ENCODE measurements at places on chromosomes 6 and 20. TPM values are rescaled to one million over a fixed set of nuclear protein-coding genes. Genes with fewer than 3 reads are reported as not detected.
A peak's percentile ranks its signal among the peaks of the same experiment; 100 is the strongest.

DNA sequence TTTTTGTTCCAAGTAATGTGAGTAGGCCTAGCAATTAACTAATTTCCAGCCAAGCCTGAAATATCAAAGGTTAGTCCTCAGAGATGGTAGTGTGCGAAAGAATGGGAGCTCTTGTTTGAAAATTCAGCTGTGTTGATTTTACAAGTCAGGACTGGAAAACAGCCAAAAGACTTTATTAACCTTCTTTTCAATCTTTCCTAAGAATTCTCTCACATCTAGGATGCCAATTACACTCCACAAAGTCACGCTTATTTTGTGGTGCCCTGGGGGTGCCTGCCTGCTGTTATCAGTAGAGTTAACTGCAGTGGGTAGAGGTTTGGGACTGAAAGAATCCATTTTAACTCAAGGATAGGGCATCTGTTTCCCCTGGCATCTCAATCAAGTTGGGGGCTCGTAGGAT is 30.7 kb upstream of the MAP3K4 start:
- DNase-seq = no peak
- peak overlapping the region; percentile 78 for H3K27ac ChIP-seq
- H3K4me1 ChIP-seq = peaks cover 9% of the 10 kb centered on the region
- peaks cover 3% of the 10 kb centered on the region for H3K27me3 ChIP-seq

GRCh38 chr20:1946762-1947534 is 46.9 kb downstream of the PDYN start:
- H3K27ac ChIP-seq = peak overlapping the region; percentile 37
- H3K4me3 ChIP-seq = no peak overlapping the region
- H3K27me3 ChIP-seq = peaks cover 8% of the 10 kb centered on the region
- peaks cover 28% of the 10 kb centered on the region for H3K4me1 ChIP-seq
- no peaks in the 10 kb centered on the region for H3K36me3 ChIP-seq

DNA sequence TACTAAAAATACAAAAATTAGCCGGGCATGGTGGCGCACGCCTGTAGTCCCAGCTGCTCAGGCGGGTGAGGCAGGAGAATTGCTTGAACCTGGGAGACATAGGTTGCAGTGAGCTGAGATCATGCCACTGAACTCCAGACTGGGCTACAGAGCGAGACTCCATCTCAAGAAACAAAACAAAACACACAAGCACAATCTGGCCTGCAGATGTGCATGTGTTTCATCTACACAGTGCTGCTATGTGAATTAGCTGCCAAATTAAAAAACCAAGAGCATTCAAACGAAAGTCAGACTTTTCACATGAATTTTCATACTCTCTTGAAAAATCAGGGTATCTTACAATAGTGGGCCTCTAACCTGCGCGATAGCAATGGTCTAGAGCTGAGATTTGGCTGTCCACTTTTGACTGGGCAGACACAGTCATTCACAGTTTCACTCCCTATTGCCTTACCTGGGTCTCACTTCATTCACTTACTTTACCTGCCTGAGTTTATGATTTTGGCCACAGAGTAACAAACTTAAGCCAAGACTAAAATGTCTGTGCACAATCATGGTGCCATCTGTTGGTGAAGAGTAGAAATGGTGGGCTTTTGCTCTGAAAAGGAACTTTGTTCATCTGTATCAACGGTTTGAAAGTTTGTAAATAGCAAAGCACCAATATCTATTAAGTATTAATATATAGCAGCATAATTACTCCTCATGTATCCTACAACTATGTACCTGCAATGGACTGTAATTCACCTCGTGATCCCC is 138.5 kb upstream of the UST start:
- no peaks in the 10 kb centered on the region for H3K27me3 ChIP-seq
- DNase-seq = no peak
- no peak overlapping the region for H3K4me3 ChIP-seq
- H3K4me1 ChIP-seq = no peaks in the 10 kb centered on the region
- H3K27ac ChIP-seq = no peak overlapping the region

Gene SPATA25
- polyA plus RNA-seq = 5.6 TPM

GRCh38 chr6:136114661-136115060 is 135.4 kb downstream of the MTFR2 start:
- no peaks in the 10 kb centered on the region for H3K27me3 ChIP-seq
- DNase-seq = no peak
- no peak overlapping the region for H3K4me3 ChIP-seq
- no peaks in the 10 kb centered on the region for H3K36me3 ChIP-seq
- no peak overlapping the region for H3K27ac ChIP-seq
- peaks cover 5% of the 10 kb centered on the region for H3K4me1 ChIP-seq

DNA sequence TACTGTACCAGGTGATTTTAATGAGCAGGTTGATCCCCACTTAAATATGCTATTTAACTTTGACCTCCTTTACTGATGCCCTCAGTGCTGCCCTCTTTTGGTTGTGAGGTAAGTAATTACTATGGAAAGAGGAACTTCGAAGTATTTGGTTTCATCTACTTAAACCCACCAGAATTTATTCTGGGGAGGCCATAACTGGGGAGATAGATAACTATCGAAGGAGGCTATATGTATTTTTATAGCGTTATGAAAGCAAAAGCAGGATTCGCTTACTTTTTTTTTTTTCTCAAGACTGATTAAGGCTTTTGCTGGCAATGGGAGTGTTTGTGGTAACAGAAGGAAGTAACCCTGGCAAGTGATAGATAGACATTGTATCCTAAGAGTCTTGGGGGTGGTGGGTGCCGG is 168.9 kb upstream of the CENPW start:
- no peaks in the 10 kb centered on the region for H3K4me1 ChIP-seq
- DNase-seq = no peak
- H3K4me3 ChIP-seq = no peak overlapping the region
- no peak overlapping the region for H3K27ac ChIP-seq

DNA sequence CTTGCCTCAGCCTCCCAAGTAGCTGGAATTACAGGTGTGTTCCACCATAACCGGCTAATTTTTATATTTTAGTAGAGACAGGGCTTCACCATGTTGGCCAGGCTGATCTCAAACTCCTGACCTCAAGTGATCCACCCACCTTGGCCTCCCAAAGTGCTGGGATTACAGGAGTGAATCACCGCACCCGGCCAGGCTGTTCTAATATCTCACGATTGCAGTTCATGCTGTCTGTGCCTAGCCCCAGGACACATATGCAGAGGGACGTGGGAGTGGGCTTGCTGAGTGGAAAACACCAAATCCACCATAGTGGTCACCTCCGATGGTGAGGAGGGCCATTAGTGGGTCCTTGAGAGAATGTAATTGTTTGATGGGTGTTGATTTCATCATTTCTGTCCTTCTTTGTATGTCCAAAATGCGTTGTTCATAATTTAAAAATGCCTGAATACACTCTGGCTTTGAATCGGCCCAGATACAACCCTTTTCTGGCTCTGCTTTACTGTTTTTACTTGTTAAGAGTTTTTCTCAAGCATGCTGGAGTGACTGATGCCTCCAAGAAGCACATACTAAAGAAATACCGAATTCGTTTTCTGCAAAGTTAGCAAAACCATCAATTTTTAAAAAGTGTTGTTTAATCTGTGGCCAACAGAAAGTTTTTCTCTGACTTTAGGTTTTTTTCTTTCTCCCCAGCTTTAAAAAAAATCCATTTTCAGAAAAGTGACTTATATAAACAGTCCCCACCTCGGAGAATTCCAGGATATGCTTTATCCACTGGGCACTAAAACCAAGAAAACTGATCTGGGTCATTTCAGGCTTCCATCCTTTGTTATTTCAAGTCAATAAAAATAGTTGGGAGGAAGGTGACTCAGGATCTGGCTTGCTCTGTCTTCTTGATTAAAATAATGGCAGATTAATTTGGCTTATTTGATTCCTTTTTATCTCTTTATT is 18.8 kb upstream of the RALGAPA2 start:
- no peaks in the 10 kb centered on the region for H3K4me1 ChIP-seq
- H3K27ac ChIP-seq = no peak overlapping the region
- no peaks in the 10 kb centered on the region for H3K27me3 ChIP-seq
- no peaks in the 10 kb centered on the region for H3K36me3 ChIP-seq
- H3K4me3 ChIP-seq = no peak overlapping the region

GRCh38 chr6:149164199-149164750 is 153.2 kb upstream of the TAB2 start:
- no peak for DNase-seq
- H3K27me3 ChIP-seq = no peaks in the 10 kb centered on the region
- H3K4me1 ChIP-seq = peaks cover 8% of the 10 kb centered on the region
- H3K36me3 ChIP-seq = no peaks in the 10 kb centered on the region

GRCh38 chr6:136181861-136182260 is 68.2 kb downstream of the MTFR2 start:
- peaks cover 3% of the 10 kb centered on the region for H3K4me1 ChIP-seq
- no peak overlapping the region for H3K4me3 ChIP-seq
- H3K36me3 ChIP-seq = no peaks in the 10 kb centered on the region
- no peak for DNase-seq

DNA sequence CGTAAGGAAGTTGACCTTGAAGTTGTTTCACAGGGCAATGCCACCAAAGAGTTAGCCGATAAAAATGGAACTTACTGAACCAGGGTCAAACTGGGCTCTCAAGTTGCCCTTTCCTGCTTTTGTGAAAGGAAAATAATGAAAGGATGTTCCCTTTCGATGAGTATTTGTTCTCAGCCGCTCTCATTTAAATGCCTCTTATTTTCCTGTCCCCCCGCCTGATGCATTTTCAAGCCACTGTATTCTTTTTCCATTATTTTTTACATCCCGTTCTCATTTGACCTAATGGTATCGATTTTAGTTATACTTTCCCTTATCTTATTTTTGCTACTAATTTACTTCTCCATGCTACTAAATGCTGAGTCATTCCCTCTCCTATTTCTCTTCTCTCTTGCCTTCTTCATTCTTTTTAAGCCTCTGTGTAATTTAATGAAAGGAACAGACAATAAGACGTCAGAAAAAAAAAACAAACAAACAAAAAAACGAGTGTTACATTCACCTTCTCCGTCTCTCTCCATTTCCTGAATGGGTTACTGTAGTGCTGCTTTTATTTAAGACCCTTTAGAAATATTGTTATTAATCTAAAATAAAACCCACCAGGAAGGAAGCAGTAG is 655 bp upstream of the NDUFAF4 start:
- peak overlapping the region; percentile 92 for H3K27ac ChIP-seq
- H3K4me1 ChIP-seq = peaks cover 4% of the 10 kb centered on the region
- peak overlapping the region; percentile 86 for H3K4me3 ChIP-seq

DNA sequence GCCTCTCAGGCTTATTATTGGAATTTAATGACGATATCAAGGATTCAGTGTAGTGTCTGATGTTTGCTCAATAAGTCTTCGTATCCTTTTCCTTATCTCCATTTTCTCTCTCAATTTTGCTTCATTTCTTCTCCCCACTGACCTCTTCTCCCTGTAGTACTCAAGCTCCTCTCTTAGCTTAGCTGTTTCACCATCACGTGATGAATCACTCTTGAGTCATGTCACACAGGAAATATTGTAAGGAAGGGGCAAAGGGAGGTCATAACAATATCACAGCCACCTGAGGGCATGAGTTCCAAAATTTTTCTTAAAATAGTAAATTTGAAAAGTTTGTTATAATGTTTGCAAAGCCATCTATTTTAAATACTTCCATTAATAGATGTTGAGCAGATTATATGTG is 392.2 kb upstream of the MARCKS start:
- no peaks in the 10 kb centered on the region for H3K4me1 ChIP-seq
- H3K27ac ChIP-seq = no peak overlapping the region
- no peak for DNase-seq
- no peaks in the 10 kb centered on the region for H3K27me3 ChIP-seq

DNA sequence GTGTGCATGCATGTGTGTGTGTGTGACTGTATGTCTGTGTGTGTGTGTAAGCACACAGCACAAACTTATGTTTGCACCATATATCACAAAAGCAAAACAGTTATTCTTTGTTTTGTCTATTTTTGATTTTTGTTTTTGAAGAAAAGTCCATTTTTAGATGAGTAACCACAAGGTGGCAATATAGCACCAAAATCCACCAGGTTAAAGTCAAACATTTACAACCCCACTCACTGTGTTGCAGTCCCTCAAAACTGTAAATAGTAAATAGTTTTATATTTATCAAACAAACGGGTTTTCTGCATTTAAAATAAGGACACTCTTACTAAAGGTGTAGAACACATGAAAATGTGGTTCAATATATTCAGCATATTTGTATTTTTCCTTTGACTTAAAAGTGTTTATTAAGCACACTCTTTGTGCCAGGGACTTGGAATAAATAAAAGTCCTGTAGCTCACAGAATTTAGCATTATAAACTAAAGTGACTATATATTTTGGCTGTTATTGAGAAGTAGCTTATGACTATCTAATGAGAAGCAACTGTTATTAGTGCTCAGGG is 118.5 kb downstream of the GFRAL start:
- H3K27me3 ChIP-seq = no peaks in the 10 kb centered on the region

Gene CABLES2
- polyA plus RNA-seq = 23.0 TPM

DNA sequence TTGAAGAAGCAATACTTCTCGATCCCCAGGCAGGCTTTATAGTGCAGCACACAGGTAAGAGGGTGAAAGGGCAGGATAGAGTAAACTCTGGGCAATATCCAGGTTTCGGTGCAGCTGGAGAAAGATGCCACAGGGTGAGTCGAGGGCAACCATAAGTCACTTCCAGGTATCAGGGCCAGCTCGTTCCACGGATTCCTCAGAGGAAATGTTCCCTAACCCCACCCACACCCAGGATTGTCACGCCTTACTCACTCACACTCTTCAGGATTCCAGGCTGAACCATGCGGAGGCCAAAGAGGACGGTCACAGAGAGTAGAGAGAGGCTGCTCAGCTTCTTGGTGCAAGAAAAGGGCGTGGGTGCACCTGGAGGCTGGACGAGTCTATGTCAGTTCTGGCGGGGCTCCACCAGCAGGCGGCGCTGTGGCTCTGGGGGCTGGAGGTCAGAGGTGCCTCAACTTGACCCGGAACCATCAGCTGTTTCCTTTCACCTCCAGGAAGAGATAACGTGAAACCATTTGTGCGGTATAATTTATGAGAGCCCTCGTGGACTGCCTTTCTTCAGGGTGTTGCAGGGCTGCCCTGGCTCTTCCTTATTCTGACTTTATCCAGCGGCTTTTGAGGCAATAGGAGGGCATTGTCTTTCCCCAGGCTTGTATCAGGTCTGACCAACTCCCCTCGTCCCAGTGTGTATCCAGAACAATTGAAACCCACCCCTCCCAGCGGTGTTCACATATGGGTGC is 14.5 kb upstream of the WFDC12 start:
- H3K27ac ChIP-seq = no peak overlapping the region
- H3K27me3 ChIP-seq = peaks cover 2% of the 10 kb centered on the region
- DNase-seq = no peak
- H3K4me1 ChIP-seq = no peaks in the 10 kb centered on the region

GRCh38 chr20:461254-462198 is 807 bp downstream of the TBC1D20 start:
- peak overlapping the region; percentile 77 for H3K27ac ChIP-seq
- no peaks in the 10 kb centered on the region for H3K36me3 ChIP-seq
- DNase-seq = no peak
- H3K27me3 ChIP-seq = no peaks in the 10 kb centered on the region

- H3K4me1 ChIP-seq = no peaks in the 10 kb centered on the region
- H3K36me3 ChIP-seq = no peaks in the 10 kb centered on the region
- no peak overlapping the region for H3K4me3 ChIP-seq
- no peaks in the 10 kb centered on the region for H3K27me3 ChIP-seq
These were observed 52.0 kb downstream of the GRIK2 start for GRCh38 chr6:101445527-101445926.

GRCh38 chr6:130115036-130115435 is 96.7 kb downstream of the L3MBTL3 start:
- no peaks in the 10 kb centered on the region for H3K27me3 ChIP-seq
- H3K27ac ChIP-seq = no peak overlapping the region
- no peak for DNase-seq
- H3K4me3 ChIP-seq = no peak overlapping the region

All from spinal cord (tissue), 10 donors.